ENCODE measurements at places on chromosomes 7 and 10.

GRCh38 chr7:82152858-82153257, 290.7 kb downstream of the CACNA2D1 start:
- DNase-seq = no peak

GRCh38 chr7:141231018-141231792, 157.3 kb downstream of the TMEM178B start:
- DNase-seq = peak; percentile 59

DNA sequence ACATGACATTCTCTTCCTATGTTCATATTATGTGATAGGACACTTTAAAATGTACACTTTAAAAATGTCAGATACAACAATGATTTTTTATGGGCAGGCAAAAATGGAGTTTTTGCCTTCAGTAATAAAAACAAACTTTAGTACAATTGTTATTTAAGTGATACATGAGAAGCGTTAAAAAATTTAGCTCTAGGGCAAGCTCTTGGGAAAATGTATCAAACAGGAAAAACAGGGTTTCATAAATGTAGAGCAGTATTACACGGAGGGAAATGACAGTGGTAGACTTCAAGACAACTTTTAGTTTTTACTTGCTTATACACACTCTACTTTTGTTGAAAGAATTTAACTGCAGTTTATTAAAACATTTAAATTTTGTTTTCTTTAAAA, 1.5 kb downstream of the FHIP2A start:
- peak; percentile 62 for DNase-seq

DNA sequence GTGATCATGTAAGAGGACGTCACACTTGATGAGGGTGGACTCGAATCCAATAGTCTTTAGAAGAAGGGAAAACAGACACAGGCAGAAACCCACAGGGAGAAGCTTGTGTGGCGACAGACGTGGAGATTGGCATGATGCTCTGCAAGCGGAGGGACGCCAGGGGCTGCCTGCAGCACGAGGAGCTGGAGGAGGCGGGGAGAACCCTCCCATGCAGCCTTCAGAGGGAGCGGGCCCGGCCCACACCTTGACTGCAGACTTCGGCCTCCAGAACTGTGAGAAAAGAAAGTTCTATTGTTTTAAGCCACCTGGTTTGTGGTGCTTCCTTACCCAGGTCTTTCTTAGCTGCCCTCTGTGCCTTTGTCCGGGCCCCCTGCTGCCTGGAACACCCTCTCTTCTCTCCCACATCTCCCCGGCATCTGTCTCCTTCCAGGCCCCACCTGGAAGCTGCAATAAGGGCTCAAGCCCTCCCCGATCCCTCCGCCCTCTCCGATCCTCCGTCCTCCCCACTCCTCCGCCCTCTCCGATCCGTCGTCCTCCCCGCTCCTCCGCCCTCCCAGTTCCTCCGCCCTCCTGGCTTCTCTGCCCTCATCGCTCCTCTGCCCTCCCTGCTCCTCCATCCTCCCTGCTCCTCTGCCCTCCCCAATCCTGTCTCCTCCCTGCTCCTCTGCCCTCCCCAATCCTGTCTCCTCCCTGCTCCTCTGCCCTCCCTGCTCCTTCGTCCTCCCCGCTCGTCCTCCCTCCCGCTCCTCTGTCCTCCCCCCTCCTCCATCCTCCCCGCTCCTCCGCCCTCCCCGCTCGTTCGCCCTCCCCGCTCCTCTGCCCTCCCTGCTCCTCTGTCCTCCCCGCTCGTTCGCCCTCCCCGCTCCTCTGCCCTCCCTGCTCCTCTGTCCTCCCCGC, 17.4 kb upstream of the PRKAG2 start:
- no peak for DNase-seq

DNA sequence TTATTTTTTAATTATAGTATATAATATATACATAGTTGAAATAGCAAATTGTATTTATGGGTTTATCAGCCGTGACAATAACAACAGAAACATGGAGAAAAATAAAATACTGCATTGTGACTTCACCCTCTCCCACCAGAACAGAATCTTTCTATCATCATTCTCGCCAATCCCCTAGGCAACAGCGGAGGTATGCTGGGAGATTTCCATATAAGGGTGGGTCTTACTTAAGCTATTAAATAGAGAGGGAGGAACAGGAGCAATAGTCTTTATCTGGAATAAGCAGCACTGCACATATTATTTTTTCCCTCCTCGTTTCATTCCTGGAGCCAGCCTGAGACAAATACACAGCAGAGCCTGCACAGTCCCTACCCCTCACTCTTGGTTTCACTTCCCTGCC, 1214.9 kb downstream of the XPNPEP1 start:
- DNase-seq = no peak

- peak; percentile 81 for DNase-seq
Measured at GRCh38 chr10:100969187-100970075, at the start of gene SEMA4G. Gene SEMA4G (plus strand): TSS chr10:100969504. CDS start chr10:100972913, 3,409 bp downstream.

- DNase-seq = no peak
Measured at GRCh38 chr7:73683788-73684693, 644 bp downstream of the BUD23 start.

Data from eye (tissue), 1 donor.